ENCODE measurements at places on chromosomes 5 and 9.

GRCh38 chr5:98069876-98070512 is 703.5 kb upstream of the RGMB start:
- DNase-seq, result peak; percentile 5

DNA sequence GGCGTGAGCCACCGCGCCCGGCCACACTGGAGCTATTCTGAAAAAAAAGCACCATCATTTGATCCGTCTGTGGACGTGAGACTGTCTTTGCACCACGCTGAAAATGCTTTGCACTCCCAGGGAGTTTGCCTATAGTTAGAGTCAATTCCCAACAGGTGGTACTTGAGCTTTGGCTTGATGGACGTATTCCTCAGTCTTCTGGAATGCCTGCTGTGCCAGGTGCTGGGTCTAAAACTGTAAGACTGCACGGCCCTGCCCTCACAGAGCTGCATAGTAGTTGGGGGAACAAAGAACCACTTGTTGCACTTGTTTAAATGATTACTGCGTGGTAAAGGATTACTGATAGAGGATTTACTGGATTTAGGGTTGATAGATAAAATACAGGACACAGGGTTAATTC is 3.4 kb upstream of the CCNO start:
- DNase-seq, result no peak

GRCh38 chr5:150186897-150187296 is 3.0 kb upstream of the SLC6A7 start:
- DNase-seq, result no peak

- DNase-seq, result no peak
These were observed 127.6 kb downstream of the SNCAIP start for GRCh38 chr5:122439645-122440044.

DNA sequence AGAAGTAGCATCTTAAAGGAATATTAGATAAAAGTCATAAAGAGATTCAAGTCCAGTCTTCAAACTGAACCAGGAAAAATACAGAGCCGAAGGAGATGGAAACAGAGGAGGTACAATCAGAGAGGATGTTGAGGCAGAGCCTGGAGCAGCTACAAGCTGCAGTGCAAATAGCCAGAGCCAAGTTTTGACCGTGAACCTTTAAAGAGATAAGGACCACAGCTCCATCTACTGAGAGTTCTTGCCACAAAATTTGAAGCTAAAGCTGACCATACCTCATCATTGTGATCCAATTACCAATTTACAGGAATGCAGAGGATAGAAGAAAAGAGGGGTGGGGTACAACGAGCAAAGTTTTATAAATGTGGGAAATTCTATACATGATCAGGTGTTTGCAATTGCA is 10.4 kb upstream of the DEPDC1B start:
- DNase-seq, result no peak

GRCh38 chr9:109599131-109599530 is 101.0 kb upstream of the PTPN3 start:
- DNase-seq, result no peak

GRCh38 chr5:173828952-173829351 is 59.2 kb upstream of the CPEB4 start:
- no peak for DNase-seq

DNA sequence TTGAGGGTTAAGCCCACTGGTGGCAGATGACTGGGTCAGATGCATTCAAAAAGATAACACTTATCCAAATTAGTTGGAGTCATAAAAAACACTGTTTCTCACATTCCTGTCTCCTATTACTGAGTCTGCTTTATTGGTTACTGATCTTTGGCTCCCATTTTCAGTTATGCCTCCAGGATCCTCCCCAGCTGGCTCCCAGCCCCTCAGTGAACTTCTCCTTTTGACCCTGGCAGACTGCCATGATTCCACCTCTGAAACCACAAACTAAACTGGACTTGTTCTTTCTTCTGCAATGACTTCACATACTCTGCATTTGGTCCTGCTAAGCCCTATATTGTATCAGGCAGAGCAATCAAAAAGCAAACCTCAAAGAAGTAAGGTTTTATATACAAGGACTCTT is 860.8 kb upstream of the DMAC1 start:
- DNase-seq, result no peak

- no peak for DNase-seq
These were observed 100.8 kb downstream of the DMXL1 start for GRCh38 chr5:119171686-119172085.

- no peak for DNase-seq
These were observed 45.9 kb upstream of the TLX3 start for GRCh38 chr5:171263181-171263580.

DNA sequence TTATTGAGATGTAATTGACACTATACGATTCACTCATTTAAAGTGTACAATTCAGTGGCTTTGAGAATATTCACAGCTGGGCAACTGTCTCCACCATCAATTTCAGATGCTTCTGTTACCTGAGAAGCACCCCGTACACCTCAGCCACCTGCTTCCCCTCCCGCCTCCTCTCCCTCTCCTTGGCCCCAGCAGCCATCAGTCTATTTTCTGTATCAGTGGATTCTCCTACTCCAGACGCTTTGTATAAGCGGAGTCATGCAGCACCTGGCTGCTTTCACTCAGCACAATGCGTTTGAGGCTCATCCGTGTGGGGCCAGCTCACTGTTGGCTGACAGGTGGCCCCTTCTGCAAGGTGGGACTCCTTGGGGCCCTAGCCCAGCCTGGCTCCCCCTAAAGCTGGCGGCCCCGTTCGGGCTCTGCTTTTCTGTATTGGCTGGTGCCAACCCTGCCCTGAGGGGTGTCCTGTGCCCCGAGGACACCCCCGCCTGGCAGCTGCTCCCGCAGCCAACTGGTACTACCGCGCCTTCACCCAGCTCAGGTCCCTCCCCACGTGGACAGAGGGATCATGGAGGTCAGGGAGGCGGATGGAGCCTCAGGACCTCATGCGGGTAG is 124.4 kb upstream of the COL5A1 start:
- no peak for DNase-seq

DNA sequence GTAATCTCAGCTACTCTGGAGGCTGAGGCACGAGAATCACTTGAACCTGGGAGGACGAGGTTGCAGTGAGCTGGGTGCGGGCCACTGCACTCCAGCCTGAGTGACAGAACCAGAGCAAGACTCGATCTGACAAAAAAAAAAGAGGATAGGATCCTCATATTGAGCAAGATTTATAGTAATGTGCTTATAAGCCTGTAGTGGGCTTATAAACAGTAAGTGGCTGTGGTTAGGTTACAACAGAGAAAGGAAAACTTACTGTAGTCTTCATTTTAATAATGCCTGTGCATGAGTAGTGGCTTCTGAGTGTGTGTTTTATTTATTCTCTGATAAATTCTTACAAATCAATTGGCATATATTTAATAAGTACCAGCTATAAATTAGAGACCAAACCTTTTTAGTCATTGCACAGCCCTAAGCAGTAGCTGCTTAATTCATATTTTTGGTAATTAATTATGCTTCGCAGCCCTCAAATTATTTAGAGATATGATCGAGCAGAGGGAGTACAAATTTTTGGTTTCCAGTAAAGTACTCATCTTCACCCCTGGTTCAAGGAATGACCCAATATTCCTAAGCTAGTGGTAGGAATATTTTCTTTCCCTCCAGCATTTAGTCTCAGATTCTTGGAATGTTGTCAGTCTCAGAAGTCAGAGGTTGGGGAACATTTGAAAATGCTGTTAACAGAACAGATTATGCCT is 73.8 kb upstream of the KLF9 start:
- DNase-seq, result no peak

GRCh38 chr5:28710360-28710759 is 1672.0 kb upstream of the CDH9 start:
- DNase-seq, result no peak
